Choroid plexus epithelial cell (primary cell): ENCODE measurements at places on chromosomes 4 and X.

DNA sequence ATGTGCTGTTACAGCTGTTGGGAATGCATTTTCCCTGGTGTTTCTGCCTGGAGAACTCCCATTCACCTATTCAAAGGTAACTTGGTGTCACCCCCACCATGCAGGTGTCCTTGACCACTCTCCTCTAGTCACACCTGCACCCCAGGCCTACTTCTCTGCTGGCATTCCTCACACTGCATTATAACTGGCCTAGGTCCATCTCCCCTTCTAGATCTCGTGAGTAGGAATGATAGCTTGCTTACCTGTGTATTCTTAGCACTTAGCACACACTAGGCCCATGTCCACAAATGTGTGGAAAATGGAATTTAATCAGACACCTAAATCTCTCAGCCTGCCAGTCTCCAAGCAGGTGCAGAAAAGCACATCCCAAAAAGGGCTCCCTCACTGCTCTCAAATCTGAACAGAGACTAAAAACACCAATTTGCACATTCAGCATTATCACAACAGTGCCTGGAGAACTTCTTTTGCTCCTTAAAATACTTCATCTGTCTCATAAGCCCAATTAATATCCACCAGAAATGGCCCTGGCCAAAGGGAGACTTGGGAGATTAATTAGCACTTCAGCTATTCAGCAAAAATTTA is 18.3 kb downstream of the SCD5 start:
- DNase-seq = no peak

GRCh38 chrX:38754102-38754790 is 47.0 kb upstream of the MID1IP1 start:
- DNase-seq = peak; percentile 73

DNA sequence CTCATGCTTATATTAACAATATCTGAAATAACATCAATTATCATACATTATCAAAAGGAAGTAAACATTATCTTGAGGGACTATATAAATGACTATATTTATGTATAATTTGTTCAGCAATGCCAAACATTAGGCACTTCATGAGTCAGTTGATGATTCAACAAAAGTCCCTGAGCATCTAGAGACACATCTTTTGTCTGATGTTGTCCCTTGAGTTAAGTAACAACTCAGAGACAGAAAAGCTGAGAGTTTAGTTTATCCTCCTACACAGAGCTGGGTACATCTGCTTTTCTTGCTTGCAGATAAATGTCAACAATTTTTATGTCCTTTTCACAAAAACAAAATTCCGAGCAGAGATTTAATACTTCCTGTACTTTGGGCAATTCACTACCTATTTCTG is 311.1 kb downstream of the INPP4B start:
- DNase-seq = no peak

- DNase-seq = peak; percentile 52
These were observed 161.8 kb downstream of the SH3KBP1 start for GRCh38 chrX:19725641-19726040.

GRCh38 chrX:153981771-153982533 is 9.4 kb downstream of the TMEM187 start:
- peak; percentile 94 for DNase-seq

DNA sequence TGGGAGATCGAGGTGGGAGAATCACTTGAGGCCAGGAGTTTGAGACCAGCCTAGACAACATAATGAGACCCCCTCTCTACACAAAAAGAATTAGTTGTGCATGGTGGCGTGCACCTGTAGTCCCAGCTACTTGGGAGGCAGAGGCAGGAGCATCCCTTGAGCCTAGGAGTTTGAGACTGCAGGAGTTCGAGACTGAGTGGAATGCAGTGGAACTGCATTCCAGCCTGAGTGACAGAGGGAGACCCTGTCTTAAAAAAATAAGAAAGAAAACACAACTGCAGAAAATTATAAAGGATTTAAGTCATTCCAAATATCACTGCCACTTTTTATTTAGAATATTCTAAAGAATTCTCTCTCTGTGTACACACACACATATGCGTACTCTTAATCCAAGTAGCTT is 18.4 kb downstream of the HPRT1 start:
- no peak for DNase-seq

- no peak for DNase-seq
These were observed 4.0 kb downstream of the MFAP3L start for GRCh38 chr4:170022211-170022610.

GRCh38 chrX:75230296-75230695 is 43.6 kb upstream of the UPRT start:
- DNase-seq = no peak

DNA sequence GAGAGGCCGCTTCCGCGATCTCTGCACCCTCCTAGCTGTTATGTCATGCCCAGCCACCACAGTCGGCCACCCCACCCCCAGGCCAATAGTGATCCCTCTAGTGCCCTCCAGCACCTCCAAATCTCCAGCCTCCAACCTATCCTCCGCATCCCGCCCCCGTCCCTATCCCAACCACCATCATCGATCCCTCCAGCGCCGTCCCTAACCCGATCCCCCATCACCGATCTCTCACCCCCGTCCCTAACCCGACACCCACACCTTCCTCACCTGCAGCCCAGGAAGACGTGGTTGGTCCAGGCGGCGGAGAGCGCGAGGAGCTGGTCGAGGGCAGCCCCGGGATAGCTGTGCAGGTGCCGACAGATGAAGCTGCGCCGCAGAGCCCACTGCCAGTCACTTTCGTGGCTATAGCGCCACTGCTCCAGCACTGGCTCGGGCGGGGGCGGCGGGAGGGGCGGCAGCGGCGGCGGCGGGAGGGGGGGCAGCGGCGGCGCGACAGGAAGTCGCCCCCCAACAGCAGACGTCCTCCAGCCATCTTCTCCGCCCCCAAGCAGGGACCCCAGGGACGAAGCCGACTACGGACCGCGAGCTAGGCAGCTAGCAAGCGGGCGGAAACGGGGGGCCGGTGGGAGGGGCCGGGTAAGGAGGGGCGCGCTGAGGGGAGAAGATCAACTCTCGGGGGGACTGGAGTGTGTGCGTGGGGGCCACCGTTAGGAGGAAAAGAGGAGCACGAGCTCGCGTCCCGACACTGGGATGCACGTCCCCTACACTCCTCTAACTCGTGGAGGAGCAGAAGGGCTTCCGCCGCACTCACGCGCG is 552 bp downstream of the NKRF start:
- peak; percentile 2 for DNase-seq

- no peak for DNase-seq
These were observed 4.6 kb downstream of the RAB33A start for GRCh38 chrX:130176354-130176776.

- DNase-seq = no peak
These were observed 34.1 kb upstream of the STOX2 start for GRCh38 chr4:183870997-183871396.

DNA sequence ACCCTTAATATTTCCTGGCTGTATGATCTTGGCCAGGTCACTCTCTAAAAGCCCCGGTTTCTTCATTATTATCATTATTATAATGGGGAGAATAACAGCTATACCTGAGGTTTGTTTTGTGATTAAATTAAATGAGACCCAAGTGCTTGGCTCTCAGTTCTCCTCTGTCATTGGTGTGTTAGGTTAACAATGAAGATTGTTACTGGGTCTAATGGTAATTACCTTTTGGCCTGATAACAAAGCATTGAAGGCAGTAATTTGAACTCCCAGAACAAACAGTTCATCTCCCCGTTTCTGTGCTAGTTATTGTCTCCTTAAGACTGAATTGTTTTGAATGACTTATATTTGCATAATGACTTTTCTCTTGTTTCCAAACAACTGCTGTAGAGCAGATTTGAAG is 6.8 kb upstream of the ANAPC4 start:
- DNase-seq = no peak

GRCh38 chr4:18020671-18021469 is 685 bp downstream of the LCORL start:
- peak; percentile 84 for DNase-seq

GRCh38 chrX:111490688-111491087 is 20.8 kb upstream of the SERTM2 start:
- DNase-seq = no peak

DNA sequence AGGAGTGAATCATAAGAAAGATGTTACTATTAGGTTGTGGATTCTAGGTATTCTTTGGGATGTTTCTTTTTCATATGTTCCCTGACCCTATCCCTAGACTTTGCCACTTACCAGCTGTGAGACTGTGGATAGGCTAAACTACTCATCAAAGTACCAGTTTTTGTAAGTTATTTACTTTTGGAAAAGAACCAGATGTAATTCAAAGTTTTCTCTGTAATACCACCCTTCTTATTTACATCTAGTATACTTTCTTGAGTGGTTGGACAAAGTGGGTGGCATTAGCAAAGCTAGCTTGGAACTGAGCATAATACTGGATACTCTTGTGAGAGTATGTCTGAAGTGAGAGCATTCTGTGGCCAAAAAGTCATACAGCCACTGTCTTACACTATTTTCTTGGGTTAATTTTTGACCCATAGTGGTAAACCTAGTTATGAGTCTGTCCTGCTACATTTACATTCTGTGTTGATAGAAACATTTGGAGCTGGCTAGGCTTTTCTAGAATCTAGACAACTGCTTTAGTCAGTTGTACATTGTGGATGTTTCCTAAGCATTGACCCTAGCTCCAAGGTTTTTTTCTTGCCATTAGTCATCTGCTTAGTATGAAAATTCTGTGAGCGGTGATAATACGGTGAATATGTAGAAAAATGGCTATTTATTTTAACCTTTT is 41.7 kb downstream of the KDM6A start:
- DNase-seq = peak; percentile 72

- DNase-seq = no peak
These were observed 7.5 kb downstream of the DTHD1 start for GRCh38 chr4:36288731-36289426.

DNA sequence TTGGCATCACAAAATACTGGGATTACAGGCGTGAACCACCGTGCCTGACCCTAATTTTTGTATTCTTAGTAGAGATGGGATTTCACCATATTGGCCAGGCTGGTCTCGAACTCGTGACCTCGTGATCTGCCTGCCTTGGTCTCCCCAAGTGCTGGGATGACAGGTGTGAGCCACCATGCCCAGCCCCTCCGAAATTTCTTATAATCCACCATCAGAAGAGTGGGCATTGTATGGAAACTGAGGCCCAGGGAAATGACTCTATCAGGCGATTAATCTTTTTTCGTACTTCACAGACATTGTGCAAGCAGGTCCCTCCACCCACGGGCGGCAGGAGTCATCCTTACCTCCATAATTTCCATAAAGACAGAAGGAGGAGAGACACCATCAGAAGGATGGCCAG is 16.0 kb downstream of the CRLF2 start:
- DNase-seq = no peak

- peak; percentile 86 for DNase-seq
These were observed 116.3 kb downstream of the SHROOM4 start for GRCh38 chrX:50697691-50698090.

GRCh38 chr4:184453365-184454160 is 20.8 kb downstream of the IRF2 start:
- peak; percentile 94 for DNase-seq

- DNase-seq = no peak
These were observed 593 bp downstream of the ELF4 start for GRCh38 chrX:130109429-130110378.

DNA sequence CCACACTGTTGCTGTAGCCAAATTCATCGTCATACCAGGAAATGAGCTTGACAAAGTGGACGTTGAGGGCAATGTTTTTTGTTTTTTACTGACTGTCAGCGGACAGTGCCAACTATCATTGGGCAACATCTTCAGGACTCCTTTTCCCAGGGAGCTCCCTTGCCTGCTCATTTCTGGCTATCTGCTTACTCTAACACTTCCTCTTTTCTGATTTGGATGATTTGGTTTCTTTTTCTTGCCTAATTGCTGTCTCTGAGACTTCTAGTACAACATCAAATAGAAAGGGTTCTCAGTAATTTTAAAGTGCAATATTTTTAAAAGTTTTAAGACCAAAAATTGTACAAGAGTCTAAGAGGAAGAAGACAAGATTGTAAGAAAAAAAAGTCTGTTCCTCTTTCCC is 92.0 kb upstream of the KLHL4 start:
- DNase-seq = no peak
